CD4-positive, alpha-beta T cell (primary cell): ENCODE measurements at places on chromosomes 12 and 14.

DNA sequence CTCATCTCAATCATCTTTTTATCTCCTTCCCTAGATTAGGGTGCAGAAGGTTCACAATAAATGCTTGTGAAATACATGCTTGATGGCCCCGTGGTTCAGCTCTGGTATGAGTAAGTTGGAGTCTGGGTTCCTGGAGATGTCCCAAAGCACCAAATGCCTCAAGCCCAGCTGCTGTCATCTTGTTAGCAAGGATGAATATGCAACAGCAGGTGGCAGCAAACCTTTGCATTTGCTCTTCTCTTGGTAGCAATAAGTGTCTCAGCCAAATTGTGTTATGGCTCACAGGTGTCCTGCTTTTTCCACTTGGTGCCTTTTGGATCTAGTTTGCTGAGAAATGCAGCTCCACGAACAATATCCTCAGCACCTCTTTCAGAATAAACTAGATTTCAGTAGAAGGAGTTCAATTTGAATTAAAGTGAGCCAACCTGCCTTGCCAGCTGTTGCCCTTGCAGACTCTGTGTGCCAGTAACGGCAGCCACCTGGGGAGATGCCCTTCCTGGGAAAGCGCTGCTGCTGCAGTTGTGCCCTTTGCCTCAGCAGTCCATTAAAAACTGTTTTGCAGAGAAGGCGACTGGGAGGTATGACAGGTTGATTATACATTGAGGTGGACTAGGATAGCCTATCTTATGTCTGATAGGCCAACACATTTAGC lies 417.3 kb downstream of the SNAPC1 start:
- no peak for DNase-seq

GRCh38 chr14:69688299-69688649 lies 76.9 kb downstream of the SUSD6 start:
- no peak for DNase-seq

- no peak for DNase-seq
These were observed 18.3 kb upstream of the OXA1L start for GRCh38 chr14:22748206-22748605.

DNA sequence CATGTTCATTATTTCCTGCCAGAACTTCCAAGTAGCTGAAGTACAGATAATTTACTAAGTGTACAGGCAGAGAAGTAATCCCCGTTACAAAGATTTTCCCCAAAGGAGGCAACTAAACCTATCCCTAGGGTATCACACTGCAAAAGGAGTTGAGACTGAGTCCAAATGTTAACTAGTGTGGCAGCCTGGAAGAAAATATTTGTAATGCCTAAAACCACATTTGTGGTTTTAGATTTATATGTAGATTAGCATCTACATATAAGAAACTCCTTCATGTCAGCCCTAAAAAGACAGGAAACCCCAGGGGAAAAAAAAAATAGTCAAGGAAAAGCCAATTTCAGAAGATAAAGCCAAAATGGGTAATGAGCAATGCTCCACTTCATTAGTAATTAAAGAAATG lies 1.4 kb upstream of the RNASE12 start:
- DNase-seq, result no peak

DNA sequence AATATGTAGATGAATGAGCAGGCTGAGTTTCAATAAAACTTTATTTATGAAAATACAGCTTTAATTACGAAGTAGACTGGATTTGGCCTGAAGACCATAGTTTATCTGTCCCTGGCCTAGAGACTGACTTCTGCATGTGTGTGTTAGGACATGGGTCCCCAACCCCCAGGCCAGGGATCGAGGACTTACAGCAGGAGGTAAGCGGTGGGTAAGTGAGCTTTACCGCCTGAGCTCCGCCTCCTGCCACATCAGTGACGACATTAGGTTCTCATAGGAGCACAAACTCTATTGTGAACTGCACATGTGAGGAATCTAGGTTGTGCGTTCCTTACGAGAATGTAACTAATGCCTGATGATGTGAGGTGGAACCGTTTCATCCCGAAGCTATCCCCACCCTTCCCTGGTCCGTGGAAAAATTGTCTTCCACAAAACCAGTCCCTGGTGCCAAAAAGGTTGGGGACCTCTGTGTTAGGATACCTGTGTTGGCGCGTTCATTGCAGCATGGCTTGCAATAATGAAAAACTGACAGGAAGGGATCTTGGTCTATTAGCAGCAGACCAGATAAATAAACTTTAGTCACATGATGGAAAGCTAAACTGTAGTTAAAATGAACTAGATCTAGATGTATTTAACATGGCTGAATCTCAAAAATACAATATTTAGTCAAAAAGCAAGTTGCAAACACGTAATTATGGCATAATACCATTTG lies 4.1 kb downstream of the GLRX5 start:
- no peak for DNase-seq

DNA sequence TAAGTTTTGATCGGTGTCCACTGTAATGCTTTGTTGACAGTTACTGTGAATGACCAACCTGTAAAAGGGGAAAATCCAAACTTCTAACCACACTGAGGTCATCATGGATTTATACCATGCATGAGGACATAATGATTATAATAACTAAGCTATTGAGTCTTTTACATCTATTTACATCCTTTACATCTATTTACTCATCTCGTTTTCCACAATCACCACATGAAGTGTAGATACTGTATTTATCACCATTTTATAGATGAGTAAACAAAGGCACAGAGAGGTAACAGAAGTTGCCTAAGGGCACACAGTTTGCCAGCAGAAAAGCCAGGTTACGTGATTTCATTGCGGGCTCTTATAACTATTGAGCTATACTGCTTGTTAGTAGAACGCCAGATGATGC lies 27.9 kb upstream of the EID3 start:
- no peak for DNase-seq

DNA sequence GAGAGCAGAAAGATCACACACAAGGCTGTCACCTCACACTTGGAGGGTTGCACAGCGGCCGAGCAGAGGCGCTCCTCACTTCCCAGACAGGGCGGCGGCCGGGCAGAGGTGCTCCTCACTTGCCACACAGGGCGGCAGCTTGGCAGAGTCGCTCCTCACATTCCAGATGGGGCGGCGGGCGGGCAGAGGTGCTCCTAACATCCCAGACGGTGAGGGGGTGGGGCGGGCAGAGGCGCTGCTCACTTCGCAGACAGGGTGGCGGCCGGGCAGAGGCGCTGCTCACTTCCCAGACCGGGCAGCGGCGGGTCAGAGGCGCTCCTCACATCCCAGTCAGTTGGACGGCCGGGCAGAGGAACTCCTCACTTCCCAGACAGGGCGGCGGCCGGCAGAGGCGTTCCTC lies 9.1 kb downstream of the TMBIM4 start:
- no peak for DNase-seq

GRCh38 chr12:49644620-49644994 lies 21.2 kb downstream of the PRPF40B start:
- peak; percentile 89 for DNase-seq

DNA sequence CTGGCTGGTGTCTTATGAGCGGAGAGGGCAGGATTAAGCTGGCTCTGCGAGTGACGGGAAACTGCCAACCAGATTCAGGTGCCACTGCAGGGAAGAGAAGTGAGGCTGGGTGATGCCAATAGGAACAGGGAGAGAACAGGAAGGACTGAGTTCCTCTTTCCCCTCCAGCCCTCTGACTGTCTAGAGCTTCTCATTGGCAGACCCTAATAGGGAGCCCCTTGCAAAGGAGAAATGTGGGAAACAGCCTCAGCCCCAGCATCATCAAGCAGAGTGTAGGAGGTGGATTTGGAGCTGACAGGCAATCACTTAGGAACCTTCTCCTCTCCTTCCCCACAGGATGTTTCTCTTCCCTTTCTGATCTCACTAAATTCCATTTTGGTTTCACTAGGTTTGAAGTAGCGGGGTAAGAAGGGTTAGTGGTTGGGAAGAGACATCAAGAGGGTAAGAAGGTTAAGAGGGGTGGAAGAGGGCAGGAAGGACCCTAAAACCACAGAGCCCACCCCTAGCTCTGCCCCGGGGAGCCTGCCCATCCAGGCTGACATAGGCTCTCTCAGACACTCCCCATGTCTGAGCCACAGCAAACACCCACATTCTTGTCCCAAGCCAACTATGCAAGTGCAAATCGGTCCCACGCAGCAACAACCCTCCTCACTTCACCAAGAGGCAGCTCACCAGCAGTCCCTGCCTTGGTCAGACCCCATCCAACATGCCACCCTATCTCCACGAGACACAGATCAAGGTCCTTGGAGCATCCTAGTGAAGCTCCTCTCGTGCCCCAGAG lies 111.1 kb downstream of the STAB2 start:
- DNase-seq, result no peak

DNA sequence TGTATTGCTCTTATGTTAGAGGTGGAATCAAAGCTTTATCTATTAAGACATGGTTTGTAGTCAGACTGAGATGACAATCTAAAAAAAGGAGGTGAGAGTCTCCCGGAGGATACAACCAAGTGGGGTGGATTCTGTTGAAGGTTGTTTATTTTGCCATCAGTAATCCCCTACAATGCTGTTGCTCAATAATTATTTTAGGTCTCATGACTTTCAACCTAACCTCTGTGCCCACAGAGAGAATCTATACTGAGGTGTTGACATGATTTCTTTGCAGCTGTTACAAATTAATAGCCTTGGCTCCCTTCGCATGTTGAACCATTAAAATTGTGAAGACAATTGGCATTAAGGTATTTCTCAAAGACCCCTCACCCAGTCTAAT lies 28.7 kb upstream of the FOS start:
- no peak for DNase-seq

- DNase-seq, result no peak
These were observed 3.8 kb upstream of the TAC3 start for GRCh38 chr12:57019983-57020719.

GRCh38 chr14:85634205-85634604 lies 104.3 kb downstream of the FLRT2 start:
- DNase-seq, result no peak

DNA sequence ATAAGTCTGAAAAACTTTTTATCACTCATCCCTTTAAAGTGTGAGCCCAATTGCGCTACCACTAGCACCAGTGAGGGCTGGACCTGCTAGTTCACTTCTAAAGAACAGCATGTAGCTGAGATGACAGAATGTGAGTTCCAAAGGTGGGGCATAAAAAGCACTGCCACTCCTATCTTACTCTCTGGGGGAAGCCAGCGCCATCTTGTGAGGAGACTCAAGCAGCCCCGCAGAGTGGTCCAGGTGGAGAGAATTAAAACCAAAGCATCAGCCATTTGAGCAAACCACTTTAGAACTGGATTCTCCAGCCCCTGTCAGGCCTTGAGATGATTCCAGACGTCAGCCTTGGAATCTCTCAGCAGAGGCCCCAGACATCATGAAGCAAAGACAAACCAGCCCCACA lies 39.9 kb downstream of the TMEM132D start:
- DNase-seq, result no peak

DNA sequence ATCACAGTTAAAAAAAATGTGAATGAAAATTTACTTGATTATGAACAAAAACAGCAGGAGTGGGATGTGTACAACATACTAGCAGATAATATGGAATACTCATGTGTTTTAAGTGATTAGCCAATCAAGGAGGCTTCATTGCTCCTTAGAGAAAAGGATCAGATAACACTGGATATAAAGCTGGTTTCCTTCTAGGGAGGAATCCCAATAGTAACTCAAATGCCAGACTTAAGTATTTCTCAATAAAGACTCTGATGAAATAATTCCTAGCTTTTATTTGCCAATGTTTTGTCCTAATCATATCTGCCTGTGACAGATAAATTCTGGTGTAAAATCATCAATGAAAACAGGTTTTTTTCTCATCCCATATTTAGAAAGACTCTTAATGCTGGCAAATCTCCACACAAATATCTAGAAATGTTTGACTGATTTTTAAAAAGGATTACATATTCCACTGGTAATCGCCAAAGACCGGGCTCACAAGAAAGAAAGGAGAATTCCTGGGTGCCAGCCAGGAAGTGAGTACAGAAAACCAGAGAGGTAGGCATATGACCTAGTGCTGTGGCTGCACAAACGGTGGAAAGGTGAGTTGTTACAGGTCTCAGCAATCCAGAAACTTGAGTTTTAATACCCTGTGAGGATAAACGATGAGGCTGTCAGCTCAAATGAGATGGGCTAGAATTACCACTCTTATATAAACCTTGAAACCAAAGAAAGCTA lies 108.6 kb upstream of the TTC7B start:
- DNase-seq, result no peak

- no peak for DNase-seq
These were observed 93.1 kb upstream of the ZDHHC17 start for GRCh38 chr12:76670776-76671175.

DNA sequence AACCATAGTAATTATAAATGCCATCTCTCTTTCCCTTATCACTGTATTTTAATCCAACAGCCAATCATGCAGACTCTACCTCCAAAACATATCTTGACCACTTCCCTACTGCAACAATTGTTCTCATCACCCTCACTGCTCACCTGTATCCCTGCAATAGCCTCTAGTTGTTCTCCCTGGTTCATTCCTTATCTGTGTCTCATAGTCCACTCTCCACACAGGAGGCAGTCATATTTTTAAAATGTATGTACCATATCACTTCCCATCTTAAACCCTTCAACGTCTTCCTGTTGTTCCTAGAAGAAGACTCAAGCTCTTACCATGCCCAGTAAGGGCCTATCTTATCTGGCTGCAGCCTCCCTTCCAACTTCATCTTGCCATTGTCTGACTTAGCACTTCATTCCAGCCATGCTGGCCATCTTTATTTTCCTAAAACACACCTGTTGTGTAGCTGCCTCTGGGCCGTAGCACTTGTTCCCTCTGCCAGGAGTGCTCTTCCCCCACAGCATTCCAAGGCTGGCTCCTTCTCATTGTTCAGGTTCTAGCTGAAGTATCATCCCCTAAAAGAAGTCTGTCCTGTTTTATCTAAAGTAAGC lies 27.8 kb upstream of the BHLHE41 start:
- no peak for DNase-seq

DNA sequence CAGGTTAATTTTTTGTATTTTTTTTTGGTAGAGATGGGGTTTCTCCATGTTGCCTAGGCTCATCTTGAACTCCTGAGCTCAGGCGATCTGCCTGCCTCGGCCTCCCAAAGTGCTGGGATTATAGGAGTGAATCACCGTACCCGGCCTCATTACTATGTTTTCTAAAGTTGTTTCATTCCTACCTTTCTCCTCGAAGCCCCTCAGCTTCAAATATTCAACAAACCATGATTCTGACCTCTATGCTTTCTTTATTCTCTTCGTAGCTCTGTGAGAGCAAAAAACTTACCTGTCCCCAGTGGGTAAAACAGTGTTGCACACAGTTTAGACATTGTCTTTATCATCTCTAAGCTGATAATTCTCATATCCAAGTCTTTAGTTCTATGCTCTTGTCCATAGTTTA lies 26.2 kb upstream of the MDM2 start:
- DNase-seq, result no peak

- no peak for DNase-seq
These were observed 389.1 kb downstream of the GRIN2B start for GRCh38 chr12:13592063-13592942.

- DNase-seq, result no peak
These were observed 65.4 kb downstream of the DACT1 start for GRCh38 chr14:58703161-58703506.

DNA sequence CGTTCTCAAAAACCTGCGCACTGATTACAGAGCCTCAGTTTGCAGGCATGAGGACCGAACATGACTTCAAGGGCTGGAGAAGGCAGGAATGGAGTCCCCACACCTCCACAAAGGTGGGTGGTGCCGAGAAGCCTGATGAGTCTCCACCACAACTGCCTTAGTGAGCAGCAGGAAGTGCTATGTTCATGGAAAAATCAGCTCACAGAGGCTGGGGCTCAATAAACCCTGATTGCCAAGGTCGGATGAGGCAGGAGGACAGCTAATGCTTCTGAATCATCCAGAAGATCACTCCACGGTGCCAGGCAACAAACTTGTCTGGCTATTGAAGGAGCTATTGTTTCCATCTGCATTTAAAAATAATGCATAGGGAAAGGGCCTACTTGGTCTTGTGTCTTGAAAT lies 31.1 kb downstream of the APPL2 start:
- DNase-seq, result no peak

GRCh38 chr14:71574976-71575375 lies 357.3 kb upstream of the RGS6 start:
- DNase-seq, result no peak
